ENCODE measurements at places on chromosomes 6 and 20.
A peak's percentile ranks its signal among the peaks of the same experiment; 100 is the strongest.

GRCh38 chr6:6569096-6569810, 19.3 kb upstream of the LY86 start:
- DNase-seq, result no peak

DNA sequence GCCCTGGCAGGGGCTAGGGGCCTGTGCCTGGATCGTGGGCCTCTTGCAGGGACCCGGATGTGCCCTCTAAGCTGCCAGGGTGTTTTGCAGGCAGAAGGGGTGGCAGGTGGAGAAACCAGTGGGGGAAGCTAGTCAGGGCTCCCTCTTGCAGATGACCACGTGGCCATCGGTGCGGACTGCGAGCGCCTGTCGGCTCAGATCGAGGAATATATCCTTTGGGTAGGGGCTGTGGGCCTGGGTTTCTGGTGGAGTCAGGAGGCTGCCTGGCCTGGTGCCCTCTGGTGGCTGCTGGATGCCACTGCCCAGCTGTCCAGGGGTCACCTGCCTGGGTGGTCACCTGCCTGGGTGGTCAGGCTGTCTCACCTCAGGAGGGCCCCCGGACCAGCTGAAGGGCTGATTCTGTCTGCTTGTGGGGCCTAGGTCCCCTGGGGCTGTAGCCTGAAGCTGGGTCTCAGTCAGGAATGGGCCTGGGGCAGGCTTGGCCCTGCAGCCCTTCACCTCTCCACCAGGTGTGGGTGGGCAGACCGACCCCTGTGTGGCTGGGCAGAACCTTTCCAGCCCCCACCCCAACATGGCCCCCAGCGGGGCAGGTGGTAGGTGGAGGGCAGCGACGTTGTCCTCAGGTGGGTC, 6.7 kb downstream of the TCEA2 start:
- DNase-seq, result no peak

- DNase-seq, result no peak
These were observed 109.7 kb upstream of the GMDS start for GRCh38 chr6:2355150-2355549.

DNA sequence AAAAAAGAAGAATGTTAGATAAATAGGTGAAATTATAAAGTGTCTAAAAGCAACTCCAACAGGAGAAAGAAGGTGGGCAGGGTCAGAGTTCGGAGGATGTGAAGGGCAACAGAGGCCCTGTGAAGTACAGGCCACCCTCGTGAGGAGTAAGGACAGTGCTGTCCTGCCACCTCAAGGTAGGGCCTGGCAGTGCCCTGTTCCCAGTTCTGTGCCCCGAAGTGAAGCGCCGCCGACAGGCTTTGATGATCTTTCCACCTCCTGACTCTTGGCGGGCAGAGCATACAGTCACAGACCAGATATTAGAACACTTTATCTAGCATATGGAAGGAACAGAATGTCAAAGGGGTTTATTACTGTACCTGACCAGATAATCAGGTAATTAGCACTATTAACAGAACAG, 75.8 kb downstream of the GJA10 start:
- DNase-seq, result no peak

GRCh38 chr6:28081486-28081751, 1.1 kb downstream of the ZNF165 start:
- DNase-seq, result peak; percentile 32

GRCh38 chr6:72595812-72596211, 26.1 kb upstream of the KCNQ5 start:
- no peak for DNase-seq

DNA sequence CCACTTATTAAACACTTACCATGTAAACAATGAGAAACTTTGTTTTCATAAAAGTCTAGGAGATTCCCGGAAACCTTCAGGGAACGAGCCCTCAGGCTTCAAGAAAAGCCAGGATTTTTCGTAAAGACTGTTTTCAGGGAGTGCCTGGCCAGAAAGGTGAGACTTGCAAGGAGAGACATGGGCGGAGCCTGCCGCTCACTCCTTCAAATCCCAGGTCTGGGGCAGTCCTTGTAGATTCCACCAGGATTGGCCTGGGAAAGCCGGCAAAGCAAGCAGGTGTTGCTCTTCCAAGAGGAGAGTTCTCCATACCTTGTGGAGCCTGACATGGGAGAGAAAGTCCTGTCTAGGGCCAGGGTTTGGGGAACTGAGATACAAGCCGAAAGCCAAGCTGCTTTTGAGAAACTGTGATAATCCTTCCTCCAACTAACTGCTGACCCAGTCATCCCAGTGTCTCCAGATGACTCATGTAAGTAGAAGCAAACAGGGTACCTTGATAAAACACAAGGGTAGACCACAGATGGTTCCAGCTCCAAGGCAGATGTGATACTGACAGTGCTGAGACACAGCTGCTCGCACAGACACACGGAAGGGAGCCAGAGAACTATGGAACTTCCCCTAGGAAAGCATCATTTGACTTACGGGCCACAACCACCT, 69.4 kb upstream of the NAA20 start:
- peak; percentile 48 for DNase-seq

DNA sequence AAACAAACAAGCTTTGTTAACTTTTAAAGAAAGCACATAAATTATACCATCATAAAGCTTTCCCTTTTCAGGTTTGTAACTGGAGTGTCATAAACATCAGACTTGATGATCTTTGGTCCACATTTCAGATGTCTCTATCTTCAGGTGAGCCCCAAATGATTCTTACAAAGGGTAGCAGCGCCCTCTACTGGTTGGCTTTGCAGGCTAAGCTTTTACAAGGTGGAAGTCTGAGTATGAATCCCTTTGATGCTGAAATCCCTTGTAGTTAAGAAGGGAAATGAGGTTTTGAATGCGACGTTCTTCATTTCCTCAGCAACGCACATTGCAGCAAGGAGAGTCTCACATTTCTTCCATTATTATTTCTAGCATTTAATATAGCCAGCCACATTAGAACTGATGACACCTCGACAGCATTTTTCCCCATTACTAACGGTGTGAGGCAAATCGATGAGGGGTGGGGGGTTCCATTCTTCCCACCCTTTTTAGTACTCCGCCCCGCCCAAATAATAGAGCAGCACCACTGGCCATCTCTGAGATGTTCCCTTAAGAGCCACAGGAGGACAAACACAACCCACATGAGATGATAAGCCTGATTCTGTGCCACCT, 126.3 kb upstream of the NT5E start:
- peak; percentile 73 for DNase-seq

DNA sequence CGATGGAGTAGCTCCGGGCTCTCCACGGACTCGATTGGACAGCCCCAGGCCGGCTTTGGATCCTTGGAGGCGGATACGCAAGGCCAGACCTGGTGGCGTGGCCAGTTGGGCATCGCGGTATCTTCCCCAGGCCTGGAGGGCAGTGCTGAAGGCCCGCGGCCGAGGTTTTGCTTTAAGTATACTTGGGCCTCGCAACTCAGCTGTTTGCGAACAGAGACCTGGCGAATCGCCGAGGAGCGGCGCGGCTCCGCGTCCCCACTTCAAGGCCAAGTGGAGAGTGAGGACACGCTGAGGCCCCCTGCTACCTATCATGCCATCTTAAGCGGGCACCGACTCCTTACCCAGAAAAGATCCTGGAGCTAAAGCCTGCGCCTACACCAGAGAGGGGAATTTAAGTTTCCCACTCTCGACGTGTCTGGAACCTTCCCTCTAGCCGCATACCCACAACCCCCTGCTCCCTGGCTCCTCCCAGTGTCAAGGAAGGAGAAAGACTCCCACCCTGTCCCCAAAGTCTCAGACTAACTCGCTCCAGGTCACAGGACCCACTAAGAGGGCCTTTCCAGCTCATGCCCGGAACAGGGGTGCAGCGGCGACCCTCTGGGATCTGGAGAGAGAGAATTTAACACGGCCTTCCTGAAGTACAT, 4.1 kb downstream of the LINC00237 start:
- no peak for DNase-seq

DNA sequence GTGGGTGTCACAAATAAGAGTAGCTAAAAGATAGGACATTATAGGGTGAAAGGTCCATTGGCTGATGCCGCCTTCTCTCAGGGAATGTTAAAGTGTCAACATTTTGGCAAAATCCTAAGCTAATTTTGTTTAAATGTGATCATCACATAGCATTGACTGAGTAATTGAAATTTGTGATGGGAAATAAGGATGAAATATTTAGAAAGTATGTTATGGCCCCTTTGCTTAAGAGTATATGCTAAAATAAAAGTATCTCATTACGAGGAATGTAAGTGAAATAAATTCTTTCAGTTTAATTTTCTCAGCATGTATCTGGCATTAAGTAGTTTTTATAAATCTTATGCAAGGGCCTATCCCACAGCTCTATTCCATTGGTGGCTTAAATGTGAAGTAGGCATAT, 229.2 kb downstream of the PRL start:
- DNase-seq, result no peak

GRCh38 chr6:40620574-40621240, 33.5 kb upstream of the LRFN2 start:
- DNase-seq, result no peak

GRCh38 chr6:12537389-12537788, 179.2 kb upstream of the PHACTR1 start:
- DNase-seq, result no peak

GRCh38 chr20:9918348-9918747, 79.5 kb upstream of the PAK5 start:
- DNase-seq, result no peak

GRCh38 chr6:53171605-53172467, 23.2 kb upstream of the GCM1 start:
- DNase-seq, result peak; percentile 87

DNA sequence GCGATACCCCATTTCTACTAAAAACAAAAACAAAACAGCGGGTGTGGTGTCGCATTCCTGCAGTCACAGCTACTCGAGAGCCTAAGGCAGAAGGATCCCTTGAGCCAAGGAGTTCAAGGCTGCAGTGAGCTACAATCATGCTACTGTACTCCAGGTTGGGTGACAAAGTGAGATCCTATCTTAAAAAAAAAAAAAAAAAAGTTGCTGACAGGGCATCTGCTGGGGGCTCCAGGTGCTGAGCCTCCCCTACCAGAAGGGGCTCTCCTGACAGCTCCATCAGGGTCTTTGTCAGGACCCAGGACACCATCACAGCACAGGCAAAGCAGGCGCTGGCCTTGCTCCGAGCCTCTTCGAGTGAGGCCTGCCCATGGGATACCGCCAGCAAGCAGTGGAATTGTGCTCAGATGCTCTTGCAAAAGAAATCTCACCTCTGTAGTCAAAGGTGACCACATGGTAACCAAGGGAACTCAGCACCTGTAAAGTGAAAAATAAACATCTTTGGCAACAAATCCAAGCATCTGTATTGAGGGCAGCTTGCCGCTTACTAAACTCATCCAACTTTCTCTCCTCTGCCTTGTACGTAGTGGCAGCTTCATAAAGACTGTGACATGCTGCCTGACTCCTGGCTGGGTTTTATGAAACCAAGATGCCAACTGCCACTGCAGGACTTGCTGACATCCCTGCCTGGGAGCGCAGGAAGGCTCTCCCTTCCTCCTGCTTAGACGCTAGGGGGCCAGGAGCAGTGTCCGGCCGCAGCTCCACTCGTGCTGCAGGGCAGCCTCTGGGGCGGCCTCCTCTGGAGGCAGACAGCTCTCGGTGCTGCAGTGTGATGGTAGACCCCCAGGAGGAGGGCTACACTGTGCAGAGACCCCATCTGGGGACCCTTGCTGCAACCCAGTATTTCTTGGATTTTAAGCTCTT, 66.9 kb downstream of the PYGB start:
- DNase-seq, result peak; percentile 73

GRCh38 chr6:168091381-168092264, 12.6 kb upstream of the FRMD1 start:
- no peak for DNase-seq

DNA sequence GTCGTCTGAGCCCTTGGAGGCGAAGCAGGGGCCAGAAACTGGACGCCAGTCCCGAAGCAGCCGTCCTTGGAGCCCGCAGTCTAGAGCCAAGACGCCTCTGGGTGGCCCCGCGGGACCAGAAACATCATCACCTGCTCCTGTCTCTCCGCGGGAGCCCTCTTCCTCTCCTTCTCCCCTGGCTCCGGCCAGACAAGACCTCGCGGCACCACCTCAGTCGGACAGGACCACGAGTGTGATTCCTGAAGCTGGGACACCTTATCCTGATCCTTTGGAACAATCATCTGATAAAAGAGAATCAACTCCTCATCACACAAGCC, 416 bp downstream of the RSPH4A start:
- DNase-seq, result peak; percentile 43

DNA sequence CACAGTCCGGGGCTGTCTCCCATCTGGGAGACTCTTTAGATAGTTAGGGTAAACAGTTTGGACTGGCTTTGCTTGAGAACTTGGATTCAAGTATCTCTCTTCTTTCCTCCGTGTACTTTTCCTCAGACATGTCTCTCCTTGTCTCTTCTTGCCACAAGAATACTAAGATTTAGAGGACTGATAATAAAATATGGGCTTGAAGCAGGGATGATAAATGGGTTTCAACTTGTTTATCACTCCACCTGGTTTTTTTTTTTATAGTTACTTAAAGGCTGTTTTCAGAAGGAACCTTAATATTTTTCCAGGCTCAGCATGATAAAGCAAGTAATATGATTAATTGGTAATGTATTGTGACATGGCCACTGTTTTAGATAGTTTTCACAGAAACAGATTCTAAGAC, 40.9 kb upstream of the KIF13A start:
- no peak for DNase-seq

GRCh38 chr6:16028966-16029365, 99.9 kb upstream of the MYLIP start:
- DNase-seq, result no peak

DNA sequence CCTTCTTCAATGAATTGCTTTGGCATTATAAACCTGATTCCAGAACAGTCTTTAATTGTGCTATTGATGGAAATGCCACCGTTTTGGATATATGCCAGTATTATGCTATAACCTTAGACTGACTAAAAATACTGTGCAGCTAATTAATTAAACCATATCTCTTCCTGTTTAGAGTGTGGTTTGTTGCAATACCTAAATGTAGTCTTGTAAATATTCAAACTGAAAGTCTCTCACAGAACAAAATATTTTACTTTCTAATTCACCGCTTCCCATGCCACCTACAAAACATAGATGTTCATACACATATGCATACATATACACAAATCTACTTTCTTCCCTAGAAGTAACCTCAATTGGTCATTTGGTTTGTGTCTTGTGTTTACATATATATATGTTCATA, 126.6 kb downstream of the SIM1 start:
- no peak for DNase-seq

- DNase-seq, result no peak
These were observed 29.1 kb upstream of the ZC3H12D start for GRCh38 chr6:149513915-149514314.

DNA sequence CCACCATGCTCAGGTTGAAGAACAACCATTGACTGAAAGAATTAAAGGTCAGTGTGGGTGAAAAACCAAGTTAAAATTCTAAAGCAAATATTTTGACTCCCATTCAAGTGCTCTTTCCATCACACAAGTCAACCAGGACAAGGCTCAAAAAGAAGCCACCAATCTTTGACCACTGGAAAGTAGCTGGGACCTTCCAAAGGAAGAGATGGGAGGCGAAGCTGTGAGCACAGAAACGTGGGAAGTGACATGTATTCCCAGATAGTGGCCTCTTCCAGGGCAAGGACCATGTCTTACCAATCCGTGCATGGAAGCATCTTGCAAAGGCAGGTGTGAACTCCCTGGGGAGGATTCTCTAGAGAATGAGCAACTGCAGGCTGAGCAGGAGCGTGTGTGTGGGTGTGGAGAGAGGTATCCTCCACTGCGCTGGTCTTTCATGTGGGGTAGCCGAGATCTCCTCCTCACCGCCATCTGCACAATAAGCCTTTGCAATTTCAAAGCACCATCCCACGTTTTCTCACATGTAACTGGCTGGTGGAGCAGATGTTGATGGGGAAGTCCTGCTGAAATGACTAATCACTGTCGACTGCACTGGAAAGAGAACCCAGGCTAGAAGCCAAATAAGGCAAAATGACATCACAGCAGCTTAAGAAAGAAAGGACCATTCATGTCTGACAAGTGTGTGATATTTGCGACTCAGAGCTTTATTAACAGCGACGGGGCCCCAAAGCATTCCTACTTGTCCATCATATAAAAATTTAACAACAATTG, 189.4 kb upstream of the RREB1 start:
- peak; percentile 36 for DNase-seq
